ENCODE measurements at places on chromosomes 4 and X.

- DNase-seq = no peak
Measured at GRCh38 chr4:55819634-55820033, at the start of gene EXOC1L. EXOC1L (plus strand) TSS chr4:55819790; CDS start chr4:55820027, 237 bp downstream.

GRCh38 chr4:6961496-6962210 lies 52.0 kb downstream of the TBC1D14 start:
- DNase-seq = no peak

- no peak for DNase-seq
Measured at GRCh38 chr4:115366390-115366789, 253.0 kb upstream of the NDST4 start.

- no peak for DNase-seq
Measured at GRCh38 chr4:60313611-60314178, 886.4 kb upstream of the ADGRL3 start.

DNA sequence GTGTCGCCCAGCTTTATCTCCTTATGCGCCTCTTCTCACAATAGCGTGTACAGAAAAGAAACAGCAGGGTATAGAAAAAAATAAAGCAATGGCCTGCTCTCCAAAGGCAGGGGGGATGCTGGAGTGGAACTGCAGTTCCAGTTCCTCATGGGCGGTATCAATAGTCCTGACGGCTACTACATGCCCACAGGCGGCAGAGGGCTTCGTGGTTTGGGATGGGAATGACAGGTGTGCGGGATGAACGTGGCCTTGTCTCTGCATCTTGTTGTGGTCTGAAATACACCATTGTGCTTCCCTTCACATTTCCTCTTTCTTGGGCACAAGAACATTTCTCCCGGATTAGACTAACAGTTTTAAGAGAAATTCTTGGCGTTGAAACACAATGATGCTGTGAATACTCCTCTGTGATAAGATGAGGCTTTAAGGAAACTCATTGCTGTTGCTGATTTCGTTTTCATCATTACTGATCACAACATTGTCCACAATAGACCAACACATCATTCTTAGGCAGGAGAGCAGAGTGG lies 124.1 kb upstream of the IGFBP7 start:
- DNase-seq = no peak

DNA sequence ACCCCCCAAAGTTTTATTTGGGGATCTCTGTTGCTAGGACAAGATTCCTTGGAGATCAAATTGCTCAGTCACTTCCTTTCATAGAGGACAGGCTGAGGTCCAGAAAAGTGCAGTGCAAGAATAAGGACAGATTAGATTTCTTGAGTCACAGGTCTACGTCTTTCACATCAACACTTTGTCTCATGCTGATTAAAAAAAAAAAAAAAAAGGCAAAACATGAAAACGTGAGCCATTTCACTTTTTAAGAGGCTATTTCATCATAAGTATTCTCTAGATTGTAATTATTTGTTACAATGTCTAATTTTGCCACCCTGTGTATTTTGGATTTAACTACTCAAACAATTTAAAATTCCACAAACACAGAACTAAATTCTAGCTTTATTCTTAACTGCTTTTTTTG lies 647.0 kb downstream of the TRAM1L1 start:
- DNase-seq = no peak

GRCh38 chr4:113080050-113080449 lies 30.6 kb downstream of the ANK2 start:
- no peak for DNase-seq

Measured in stimulated activated CD4-positive, alpha-beta T cell treated with anti-CD3 and anti-CD28 coated beads, TNF-alpha, amount 100 ng/mL, for 24 hours (primary cell).